ENCODE measurements at places on chromosomes 4 and X.

DNA sequence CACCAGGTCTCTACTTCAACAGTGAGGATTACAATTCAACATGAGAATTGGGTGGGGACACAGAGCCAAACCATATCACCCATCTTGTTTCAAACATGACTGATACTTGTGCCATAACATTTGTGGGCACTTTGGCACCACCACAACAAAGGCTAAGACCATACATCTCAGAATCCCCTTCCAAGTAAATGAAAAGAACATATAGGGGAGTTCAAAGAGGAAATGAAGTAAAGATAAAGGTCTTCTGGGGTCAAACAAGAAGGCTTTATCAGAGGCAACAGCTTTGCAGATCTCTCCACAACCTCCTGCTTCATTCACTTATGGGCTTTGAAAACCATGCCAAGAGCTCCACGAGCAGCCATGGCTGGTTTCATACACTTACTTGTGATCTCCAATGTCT lies 122.7 kb downstream of the ANKRD50 start:
- DNase-seq: no peak

GRCh38 chr4:103074744-103075434 lies 1.7 kb downstream of the SLC9B2 start:
- no peak for DNase-seq

GRCh38 chrX:38151441-38151840 lies 69.2 kb downstream of the SRPX start:
- no peak for DNase-seq

DNA sequence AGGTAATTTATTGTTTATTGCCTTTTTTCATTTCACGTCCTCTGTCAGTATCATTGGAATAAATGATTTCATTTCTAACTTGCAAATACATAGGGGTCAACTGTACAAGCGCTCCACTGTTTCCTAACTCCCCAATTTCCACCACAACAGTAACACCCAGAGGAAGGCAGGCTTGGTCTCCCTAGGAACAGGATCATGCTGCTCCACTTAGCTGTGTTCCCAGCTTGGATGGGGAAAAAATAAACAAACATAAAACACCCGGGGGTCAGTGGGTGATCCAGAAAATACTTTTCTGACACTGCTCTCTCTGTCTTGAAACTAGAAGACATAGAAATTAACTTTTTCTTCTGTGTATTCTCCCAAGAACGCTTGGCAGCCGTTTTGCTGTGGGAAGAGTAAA lies 772.5 kb downstream of the TRIML1 start:
- DNase-seq: no peak

DNA sequence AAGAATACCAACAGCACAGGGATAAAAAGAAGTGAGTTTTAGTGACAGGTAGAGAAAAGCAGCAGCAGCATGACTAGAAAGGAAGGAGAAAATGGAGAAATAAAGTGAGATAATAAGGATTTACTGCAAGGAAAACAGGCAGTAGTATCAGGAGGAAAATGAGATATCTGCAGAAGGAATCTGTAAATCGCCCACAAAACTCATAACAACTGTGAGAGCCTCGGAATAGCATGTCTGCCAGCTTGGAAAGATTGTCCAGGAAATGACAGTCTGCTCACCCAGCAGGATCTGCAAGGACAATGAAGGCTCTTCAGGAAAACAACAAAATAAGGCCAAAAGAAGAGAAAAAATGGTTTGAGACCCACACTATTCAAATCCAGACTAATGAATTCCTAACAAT lies 47.4 kb downstream of the CXXC4 start:
- DNase-seq: no peak

GRCh38 chr4:90597927-90598326 lies 470.7 kb downstream of the CCSER1 start:
- no peak for DNase-seq

DNA sequence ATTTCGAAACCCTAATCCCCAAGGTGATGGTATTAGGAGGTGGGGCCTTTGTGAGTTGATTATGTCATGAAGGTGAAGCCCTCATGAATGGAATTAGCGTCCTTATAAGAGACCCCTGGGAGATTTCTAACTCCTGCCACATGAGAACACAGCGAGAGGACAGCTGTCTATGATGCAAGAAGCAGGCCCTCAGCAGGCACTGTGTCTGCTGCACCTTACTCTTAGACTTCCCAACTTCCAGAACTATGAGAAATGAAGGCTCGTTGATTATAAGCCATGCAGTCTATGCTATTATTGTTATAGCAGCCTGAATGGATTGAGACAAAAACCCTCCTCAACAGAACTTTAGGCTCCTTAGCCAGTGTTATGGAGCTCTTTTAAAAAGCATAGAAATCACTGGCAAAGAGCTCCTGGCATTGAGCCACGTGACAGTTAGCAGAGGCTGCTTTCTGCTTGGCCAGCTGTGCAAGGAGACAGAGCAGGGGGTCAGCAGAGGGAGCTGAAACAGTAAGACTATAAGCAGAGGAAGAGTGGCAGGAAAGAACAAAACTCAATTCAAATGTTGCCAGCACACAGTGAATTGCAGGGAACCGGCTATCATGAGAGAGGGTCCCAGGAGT lies 219.2 kb upstream of the FAT1 start:
- DNase-seq: peak; percentile 81

DNA sequence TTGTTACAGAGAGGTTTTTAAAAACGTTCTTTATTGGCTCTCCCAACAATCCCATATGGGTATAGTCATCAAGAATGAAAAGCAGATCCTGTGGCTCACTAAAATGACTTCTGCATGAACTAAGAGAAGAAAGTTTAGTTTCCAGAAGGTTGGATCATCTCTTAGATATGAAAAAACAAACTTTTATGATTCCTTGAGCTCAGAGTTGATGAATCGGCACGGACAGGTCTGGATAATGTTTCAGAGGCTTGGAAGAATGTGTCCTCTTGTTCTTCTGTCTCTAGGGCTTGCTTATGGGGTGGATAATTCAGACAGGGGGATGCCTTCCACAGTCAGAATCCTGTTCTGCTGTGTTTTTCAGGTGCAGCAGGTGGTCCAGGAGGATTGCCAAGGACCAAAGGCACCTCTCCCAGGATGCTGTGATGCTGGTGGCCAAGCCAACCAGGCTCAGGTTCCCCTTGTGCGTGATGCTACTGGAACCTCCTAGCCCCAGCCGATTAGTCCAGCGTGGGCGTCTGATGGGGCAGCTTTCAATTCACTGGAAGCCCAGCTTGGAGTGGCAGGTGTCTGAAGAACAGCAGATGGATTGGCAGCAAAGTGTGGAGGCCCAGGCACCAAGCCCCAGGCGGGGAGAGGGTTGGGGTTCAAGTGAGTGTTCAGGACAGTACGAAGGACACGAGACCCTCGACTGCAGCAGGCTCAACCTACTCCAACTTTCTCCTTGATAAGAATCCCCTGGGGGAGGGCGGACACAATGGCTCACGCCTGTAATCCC lies 30.3 kb downstream of the CCKAR start:
- DNase-seq: no peak

DNA sequence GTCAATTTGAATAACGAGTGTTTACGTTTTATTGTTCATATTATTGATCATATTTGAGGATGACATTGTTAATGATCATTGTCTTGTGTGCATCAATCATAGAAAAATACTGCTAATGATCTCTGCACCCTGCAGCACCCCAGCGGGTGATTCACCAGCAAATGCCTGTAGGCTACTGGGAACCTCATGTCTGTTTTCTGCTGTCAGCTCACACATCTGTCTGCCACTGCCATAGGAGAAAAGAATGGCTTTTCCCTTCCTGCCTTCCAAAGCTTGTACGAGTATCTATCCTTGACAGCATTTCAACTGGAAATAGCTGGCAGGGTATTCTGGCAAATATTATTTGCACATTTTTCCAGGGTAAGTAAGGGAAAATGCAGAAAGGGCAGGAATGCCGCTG lies 272.1 kb upstream of the TRAM1L1 start:
- DNase-seq: peak; percentile 9

- DNase-seq: no peak
Observed at GRCh38 chr4:108010167-108010566, 20.5 kb downstream of the HADH start.

DNA sequence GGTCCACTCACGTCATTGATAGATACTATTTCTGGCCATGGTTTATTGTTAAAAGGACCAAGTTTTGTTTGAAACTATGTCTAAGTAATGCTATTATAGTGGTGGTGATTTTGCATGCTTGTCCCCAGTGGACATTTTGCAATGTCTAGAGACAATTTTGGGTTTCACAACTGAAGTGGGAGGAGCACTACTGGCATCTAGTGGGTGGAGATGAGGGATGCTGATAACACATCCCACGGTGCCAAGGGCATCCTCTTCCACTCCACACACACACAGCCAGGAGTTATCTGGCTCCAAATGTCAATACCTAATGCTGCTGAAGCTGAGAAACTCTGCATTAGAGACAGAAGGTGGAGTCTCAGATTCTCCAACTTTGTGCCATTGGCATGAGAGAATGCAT lies 131.2 kb downstream of the FRMPD4 start:
- no peak for DNase-seq

DNA sequence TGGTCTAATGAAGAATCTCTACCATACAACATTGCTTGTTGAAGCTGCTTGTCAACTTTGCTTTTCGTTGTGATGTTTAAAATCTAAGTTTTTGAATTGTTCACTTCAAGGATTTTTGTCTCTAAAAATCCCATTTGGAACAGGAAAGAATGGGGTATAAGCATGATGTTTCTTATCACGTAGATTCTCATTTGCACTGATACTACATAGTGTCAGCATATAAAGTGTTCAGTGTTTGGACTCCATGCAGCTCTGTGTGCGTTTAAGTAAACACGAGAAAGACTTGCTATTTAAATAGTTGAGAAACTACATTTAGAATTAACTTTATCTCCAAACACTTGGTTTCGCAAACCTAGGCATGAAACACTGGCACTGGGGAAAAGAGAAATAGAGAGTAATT lies 452.5 kb downstream of the NKX6-1 start:
- no peak for DNase-seq

DNA sequence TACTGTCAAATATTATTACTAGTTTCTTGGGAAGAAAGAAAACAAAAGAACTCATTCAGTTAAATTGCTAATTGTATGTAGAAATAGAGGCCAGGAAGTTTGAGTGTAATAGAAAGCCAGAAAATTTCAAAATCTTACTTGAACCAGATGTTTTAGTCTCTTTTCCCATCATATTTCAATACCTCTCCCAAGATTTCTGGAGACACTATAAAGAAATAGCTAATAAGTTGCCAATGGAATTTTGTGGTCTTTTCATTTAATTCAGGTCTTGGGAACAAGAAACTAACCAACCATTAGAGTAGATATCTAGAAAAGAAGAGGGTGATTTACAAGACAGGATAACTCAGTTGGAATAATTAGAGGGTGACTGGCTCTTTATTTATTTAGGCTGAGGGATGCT lies 112.2 kb downstream of the AGTR2 start:
- DNase-seq: no peak

DNA sequence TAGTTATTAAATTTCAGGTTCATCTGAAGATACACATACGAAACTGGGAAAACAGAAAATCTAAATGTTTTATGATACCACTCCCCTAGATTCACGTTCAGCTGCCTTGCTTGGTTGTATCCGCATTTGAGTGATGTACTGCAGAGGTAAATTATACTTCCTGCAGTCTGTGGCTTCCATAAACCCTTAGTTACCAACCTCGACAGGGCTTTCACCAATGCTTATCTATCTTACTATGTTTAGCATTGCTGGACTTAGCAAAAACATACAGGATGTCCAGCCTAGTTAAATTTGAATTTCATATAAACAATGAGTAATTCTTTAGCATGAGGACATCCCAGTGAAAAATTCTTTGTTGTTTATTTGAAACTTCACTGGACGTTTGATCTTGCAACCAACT lies 108.8 kb downstream of the TMA16 start:
- DNase-seq: no peak

GRCh38 chr4:166625018-166625637 lies 609.2 kb downstream of the SPOCK3 start:
- DNase-seq: no peak

- DNase-seq: no peak
Observed at GRCh38 chrX:131067846-131068745, 9.9 kb downstream of the ARHGAP36 start.

DNA sequence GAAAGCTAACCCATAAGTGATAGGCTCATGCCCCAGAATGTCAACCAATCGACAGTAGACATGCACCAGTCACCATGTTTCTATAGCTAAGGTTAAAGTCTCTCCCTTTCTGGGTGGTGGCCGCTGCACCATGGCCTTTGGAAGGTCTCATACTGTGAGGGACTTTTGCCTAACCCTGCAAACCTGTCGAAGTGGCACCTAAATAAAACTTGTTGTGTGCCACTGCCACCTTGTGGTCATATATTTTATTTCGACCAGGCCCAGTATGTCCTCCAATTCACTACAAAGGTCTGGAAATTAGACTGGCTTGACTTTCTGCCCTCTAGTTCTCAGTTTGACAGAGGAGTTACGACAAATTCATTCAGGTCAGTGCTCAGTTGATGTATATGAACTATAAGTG lies 163.1 kb downstream of the SMARCA1 start:
- no peak for DNase-seq

GRCh38 chr4:184329659-184330400 lies 112.2 kb upstream of the ENPP6 start:
- no peak for DNase-seq

GRCh38 chrX:4741024-4741423 lies 1027.6 kb upstream of the PRKX start:
- no peak for DNase-seq

GRCh38 chr4:12595986-12596385 lies 888.2 kb downstream of the RAB28 start:
- no peak for DNase-seq

DNA sequence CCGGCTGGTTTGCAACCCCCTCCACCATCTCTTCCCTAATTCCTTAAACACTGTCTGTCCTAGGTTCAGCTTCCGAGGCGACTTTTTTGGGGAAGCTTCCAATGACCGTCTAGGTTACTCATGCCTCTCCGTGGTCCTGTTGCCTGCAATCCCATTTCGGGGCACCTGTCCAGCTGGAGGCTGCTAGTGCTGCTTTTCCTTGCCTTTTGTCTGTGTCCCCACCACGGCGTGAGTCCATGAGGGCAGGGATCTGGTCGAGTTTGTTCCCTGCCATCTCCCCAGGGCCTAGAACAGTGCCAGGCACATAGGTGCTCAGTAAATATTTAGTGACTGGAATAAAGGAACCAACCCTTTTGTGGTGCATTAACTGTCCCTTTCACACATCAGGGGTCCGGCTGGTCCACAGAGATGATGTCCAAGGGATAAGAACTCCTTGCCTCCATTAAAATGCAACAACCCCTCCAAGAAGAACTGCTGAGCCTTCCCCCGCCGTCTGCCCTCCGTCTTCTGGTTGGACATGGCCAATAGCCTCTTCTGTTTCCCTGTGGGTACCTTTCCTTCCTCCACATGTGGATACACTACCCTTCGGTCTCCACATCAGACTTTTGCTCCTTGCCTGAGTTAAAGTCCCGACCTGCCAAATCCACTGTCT lies 5.7 kb upstream of the SORCS2 start:
- no peak for DNase-seq

GRCh38 chr4:104735174-104735573 lies 240.5 kb upstream of the CXXC4 start:
- no peak for DNase-seq
